GM12891 (cell line): ENCODE measurements at places on chromosomes 3 and 15.

GRCh38 chr3:185936273-185936629 lies 1.6 kb downstream of the TRA2B start:
- no peak for DNase-seq

DNA sequence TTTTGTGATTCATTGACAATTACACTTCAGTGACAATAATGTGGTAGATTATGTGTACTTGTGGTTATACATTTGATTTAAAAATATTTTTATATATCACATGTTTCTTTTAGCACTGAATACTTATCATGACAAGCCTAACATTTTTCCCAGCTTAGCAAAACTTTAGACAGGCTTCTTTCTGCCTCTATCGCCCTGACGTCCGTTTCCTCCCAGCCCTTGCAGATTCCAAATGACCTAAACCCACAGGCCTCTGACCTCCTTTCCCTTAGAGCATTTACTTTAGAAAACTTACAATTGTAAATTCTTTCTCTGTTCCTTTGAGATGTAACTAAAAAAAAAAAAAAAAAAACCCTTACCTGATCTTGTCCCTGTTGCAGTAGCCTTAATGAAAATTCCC lies 326.1 kb downstream of the UNC13C start:
- DNase-seq = no peak

DNA sequence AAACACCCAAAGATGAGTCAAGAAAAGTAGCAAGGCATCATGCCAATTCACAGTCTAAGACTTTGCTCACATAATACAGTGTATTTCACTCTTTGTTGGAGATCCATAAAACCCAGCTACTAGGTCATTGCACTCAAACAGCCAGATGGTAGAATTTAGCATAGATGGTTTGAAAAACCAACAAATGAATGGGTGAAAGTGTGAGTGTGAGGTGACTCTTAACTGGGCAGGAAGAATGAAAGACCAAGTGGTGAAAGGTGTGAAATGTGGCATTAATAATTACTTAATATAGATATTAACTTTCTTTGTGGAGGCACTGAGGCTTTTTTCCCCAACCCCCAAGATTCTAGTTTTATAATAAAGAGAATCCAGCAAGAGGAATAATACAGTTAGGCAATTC lies 159.5 kb downstream of the SQOR start:
- DNase-seq = no peak

DNA sequence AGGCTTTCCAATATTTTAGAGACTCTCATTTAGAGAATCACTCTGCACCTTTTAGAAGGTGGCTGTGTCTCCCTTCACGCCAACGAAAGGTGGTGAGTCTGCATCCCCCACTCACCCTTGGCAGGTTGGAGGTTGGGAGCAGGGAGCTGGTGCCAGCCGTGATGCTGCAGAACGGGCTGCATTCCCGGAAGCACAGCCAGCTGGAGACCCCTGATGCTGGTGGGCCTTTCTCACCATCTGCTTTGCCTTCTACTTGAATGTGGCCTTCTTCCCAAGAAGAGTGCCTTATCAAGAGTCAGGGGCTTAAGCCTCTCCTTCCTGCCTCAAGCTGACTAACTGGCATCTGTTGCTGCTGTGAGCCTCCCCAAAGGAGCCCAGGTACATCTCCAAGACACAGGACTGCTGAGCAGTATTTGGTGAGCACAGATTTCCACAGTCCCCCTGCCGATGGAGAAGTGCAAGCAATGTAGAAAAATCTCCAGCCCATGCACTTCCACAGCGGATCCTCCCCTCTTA lies 17.7 kb upstream of the HEG1 start:
- DNase-seq = no peak
